Gastroesophageal sphincter (tissue), 4 donors: ENCODE measurements at places on chromosomes 3 and 15.

- peaks cover 1% of the 10 kb centered on the region for H3K36me3 ChIP-seq
- no peaks in the 10 kb centered on the region for H3K27me3 ChIP-seq
These were observed 1.3 kb upstream of the TWF2 start for GRCh38 chr3:52240059-52240885.

DNA sequence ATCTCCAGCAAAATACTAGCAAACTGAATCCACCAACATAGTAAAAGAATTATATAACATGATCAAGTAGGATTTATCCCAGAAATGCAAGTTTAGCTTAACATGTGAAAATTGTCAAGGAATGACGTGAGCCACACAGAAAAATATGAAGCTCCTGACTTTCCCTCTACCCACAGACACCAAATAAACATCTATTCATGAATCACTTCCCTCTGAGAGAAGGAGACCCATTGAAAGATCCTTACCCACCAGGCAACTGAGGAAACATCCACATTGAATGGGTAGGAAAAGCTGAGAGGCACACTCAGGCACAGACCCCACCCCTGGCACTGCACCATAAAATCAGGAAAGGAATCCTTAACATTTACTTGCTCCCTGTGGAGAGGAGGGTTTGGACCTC is 102.2 kb upstream of the MANF start:
- H3K4me3 ChIP-seq = no peak overlapping the region
- no peak for ATAC-seq
- H3K27me3 ChIP-seq = no peaks in the 10 kb centered on the region

- no peaks in the 10 kb centered on the region for H3K4me1 ChIP-seq
- H3K4me3 ChIP-seq = no peak overlapping the region
- H3K27me3 ChIP-seq = no peaks in the 10 kb centered on the region
- ATAC-seq = no peak
- H3K36me3 ChIP-seq = no peaks in the 10 kb centered on the region
These were observed 685.7 kb downstream of the MCTP2 start for GRCh38 chr15:94917068-94917467.

GRCh38 chr15:62958528-62959363 is 83.8 kb upstream of the TPM1 start:
- no peak overlapping the region for H3K4me3 ChIP-seq
- H3K27me3 ChIP-seq = no peaks in the 10 kb centered on the region
- H3K36me3 ChIP-seq = no peaks in the 10 kb centered on the region
- H3K27ac ChIP-seq = peak overlapping the region; percentile 57
- peak; percentile 57 for ATAC-seq

DNA sequence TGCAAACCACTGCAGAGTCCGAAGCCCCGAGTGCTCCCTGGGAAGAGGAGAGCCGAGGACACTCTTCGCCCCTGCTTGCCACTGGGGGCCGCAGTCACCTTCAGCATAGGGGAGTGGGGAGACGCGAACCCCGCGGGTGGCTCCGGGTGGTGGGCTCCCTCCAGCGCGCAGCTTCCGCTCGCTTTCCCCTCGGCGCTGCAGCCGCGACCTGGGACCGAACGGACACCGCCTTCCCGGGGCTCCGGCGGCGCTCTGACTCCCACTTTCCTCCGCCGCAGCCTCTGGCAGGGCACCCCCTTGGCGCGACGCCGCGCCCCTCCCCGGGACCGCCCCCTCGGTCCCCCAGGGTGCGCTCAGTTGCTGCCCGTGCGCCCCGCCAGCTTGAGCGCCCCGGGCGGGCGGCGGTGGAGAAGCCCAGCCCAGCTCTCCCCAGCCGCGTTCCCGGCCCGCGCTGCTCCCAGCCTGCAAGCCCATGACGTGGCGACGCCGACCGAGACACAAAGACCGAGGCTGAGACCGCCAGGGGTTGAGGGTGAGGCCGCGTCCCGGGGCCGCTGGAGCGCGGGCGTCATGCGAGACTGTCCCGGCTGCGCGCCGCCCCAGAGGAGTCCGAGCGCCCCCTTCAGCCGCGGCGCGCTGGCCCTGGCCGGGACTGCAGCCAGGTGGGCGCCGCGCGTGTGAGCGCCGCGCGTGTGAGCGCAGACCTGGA is at the start of gene MINAR1:
Gene MINAR1, plus strand, starts transcription at position 701 of the 709 bp plus-strand sequence. CDS start 23,812 bp downstream, outside the sequence.
- ATAC-seq = peak; percentile 39
- peaks cover 83% of the 10 kb centered on the region for H3K27me3 ChIP-seq
- no peak within 1 kb of the TSS for H3K4me3 ChIP-seq
- no peaks in the 10 kb centered on the region for H3K36me3 ChIP-seq
